ENCODE measurements at places on chromosomes 5 and 9.

DNA sequence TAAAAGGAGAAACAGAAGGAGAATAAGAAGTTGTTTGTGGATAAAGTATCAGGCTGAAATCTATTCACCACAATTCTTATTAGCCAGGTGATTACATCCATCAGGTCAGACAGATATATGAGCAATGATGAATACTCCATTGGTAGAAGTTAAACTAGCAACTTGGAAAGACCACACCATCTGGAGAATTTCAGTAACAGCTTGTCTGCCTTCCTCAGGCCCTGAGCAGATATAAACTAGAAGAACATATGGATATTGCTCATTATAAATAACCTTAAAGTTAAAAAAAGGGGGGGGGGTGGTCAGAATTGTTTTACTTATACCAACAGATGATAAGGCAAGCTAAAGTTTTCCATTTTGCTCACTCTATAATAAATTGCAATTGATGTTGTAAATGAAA is 10.4 kb downstream of the DAB2 start:
- no peak for DNase-seq

DNA sequence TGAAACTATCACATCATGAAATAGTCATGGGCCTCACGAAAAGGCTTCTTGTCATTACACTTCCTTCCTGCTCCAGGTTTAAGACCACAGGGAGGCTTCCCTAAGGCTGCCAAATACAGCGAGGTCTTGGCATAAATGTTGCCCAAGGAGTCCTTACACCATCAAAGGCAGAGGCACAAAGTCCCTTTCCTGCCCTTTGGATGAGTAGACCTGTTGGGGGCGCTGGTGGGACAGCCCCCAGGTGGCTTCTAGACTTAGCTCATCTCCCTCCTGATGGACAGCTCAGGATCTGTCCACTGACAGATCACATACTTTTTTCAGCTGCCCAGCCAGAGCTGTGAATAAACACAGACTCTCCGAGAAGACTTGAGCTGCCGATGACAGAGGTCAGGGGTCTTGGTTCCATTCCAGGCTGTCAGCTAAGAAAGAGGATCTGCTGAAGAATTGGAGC is 15.5 kb upstream of the MEGF9 start:
- peak; percentile 11 for DNase-seq

GRCh38 chr9:18477121-18477660 is 3.2 kb downstream of the ADAMTSL1 start:
- no peak for DNase-seq

- DNase-seq, result no peak
Measured at GRCh38 chr5:157108976-157109375, at the start of gene HAVCR2. TSS of gene HAVCR2 (minus strand) at chr5:157109044. CDS start at chr5:157108983, 61 bp downstream.

GRCh38 chr9:36501727-36502126 is 71.0 kb upstream of the MELK start:
- no peak for DNase-seq

DNA sequence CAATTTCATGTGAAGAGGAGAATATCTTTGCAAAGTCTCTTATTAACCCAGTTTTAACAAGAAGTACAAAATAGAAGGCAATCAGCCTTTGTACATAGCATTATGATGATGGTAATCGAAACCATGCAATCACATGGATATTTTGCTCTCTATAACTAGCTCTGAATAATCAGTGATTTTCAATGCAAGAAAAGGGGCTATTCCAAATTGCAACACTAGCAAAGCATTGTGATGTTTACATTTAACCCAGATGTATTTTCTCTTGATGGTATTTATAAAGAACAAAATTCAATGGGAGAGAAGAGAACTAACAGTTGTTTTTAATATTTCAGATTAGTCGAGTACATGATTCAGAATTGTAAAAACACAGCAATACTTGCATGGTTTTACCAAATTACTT is 437.5 kb upstream of the DMAC1 start:
- DNase-seq, result no peak

- DNase-seq, result no peak
Measured at GRCh38 chr9:90839183-90839728, 37.6 kb downstream of the SYK start.

GRCh38 chr5:59716029-59716428 is 177.5 kb downstream of the PDE4D start:
- no peak for DNase-seq

DNA sequence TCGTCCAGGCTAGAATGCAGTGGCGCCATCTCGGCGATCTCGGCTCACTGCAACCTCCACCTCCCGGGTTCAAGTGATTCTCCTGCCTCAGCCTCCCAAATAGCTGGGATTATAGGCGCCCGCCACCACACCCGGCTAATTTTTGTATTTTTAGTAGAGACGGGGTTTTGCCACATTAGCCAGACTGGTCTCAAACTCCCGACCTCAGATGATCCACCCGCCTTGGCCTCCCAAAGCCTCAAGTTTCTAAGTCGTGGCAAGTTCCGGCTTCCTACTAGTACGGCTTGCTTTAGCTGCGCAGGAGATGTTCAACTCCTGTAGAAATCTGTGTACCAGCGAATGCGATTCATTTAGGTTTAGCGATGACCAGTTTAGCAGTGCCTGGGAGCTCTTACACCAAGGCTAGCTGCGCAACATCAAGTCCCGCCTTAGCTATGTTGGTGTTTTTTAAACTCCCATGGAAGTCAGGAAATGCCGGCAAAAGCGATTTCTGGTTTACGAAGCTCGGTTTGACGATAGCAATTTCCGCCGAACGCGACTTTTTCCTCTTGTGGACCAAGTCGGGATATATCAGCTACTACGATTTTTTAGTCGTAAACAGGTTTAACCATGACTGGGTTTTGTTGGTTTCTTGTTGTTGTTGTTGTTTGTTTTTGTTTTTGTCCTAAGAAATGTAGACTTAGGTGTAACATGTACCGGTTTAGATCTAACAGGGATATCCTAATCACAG is 46.4 kb downstream of the ANXA2R start:
- DNase-seq, result peak; percentile 68

- peak; percentile 89 for DNase-seq
Measured at GRCh38 chr9:18543406-18544192, 69.6 kb downstream of the ADAMTSL1 start.

GRCh38 chr9:209143-209758 is 5.4 kb upstream of the DOCK8 start:
- no peak for DNase-seq

DNA sequence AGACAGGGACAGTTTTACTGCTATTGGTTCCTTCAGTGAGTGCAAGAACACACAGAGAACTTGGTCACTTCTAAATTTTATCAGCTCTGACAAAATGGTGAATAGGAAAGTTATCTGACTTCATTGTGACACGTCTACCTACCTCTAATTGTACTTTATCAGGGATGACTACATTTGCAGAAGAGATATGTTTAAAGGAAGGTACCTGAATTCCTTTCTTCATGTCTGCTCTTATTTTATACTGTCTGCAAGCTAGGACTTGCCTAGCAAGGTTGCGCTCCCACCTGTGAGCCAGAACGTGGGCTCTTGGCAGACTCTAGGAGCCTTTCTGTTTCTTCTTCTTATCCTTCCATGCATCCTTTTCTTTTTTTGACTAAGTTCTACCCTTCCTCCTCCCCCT is 1.6 kb downstream of the SLC27A6 start:
- DNase-seq, result no peak

DNA sequence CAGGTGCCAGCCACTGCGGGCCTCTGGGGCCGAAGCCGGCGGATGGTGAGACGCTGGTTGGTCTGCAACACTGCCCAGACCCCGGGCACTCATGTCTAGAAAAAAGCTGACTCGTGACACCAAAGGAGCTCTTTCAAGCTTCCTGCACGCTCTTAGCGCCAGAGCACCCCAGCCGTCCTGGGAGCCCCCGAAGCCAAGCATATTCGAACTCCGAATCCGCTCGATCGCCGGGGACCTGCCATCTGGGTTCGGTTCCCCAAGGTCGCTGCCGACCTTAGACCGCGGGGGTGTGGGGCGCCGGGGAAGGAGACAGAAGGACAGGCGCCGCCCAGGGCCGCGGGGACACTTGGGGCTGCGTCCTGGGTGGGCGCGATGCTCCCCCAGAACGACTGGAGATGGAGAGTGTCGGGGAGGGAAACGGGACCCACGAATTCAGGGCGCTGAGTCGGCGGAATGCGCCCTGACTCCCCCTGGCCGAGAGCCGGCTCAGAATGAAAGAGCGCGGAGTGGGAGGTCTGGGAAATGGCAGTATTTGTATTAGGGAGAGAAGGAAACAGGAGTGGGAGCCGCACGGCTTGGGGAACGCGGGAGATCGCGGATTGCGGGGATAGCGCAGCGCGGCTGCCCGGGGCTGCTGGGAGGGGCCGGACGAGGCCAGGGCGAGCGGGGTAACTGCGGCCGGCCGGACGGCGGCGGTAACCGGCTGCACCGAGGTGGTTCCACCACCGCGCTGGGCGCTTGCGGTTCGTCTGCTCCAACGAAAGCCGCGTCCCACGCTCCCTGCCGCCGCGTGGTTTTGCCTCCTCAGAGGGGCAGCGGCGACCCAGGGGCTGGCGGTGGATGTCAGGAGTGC is 20.1 kb upstream of the MARCHF6 start:
- no peak for DNase-seq

DNA sequence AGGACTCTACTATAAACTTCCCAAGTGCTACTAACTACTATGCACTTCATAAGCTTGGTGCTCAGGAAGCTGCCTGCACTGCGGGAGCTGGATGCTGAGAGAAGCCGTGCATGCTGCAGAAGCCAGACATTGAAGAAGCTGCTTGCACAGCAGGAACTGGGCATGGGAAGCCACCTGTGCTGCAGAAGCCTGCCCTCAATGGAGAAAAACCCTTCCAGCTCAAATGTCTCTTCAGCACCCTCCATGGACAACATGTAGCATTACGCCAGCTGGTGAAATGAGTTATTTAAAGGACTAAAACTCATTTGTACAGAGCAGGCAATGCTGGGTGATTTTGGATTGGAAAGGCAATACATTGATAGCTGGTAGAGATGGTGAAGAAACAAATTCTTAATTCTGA is 247.2 kb downstream of the KIF4B start:
- no peak for DNase-seq

- DNase-seq, result no peak
Measured at GRCh38 chr9:133928248-133928764, 63.8 kb downstream of the VAV2 start.

DNA sequence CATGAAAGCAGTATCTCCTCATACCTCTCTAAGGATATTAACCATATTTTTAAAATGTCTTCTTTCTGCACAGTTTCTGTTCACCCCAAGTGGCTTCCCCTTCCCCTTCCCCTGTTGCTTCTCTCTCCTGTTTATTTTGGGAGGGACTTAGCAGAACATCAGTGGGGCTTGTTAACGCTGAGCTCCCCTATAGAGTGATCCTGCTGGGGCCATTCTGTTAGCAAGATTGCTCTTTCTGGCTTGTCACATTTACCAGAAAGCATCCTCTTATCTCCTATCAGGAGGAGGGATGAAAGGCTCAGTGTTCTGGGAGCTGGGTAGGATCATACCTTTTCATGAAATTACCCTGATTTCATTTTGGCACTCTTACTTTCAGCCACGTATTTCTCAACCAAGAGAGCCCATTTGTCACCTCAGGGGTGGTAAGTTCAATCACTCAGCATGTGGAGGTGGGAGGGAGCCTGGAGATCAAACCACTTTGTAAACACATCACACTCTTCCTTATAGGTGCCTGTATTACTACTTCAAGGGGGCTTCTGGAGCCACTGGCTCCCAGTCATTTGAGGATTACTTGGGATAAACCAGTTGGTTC is 16.7 kb downstream of the NXNL2 start:
- no peak for DNase-seq

- DNase-seq, result no peak
Measured at GRCh38 chr5:79878136-79878679, 112.9 kb downstream of the MTX3 start.

- no peak for DNase-seq
Measured at GRCh38 chr9:88024896-88025295, 50.6 kb upstream of the CDK20 start.

- DNase-seq, result no peak
Measured at GRCh38 chr5:81363093-81363871, 30.7 kb downstream of the ACOT12 start.

GRCh38 chr9:72154468-72155285 is 5.4 kb downstream of the GDA start:
- DNase-seq, result no peak

DNA sequence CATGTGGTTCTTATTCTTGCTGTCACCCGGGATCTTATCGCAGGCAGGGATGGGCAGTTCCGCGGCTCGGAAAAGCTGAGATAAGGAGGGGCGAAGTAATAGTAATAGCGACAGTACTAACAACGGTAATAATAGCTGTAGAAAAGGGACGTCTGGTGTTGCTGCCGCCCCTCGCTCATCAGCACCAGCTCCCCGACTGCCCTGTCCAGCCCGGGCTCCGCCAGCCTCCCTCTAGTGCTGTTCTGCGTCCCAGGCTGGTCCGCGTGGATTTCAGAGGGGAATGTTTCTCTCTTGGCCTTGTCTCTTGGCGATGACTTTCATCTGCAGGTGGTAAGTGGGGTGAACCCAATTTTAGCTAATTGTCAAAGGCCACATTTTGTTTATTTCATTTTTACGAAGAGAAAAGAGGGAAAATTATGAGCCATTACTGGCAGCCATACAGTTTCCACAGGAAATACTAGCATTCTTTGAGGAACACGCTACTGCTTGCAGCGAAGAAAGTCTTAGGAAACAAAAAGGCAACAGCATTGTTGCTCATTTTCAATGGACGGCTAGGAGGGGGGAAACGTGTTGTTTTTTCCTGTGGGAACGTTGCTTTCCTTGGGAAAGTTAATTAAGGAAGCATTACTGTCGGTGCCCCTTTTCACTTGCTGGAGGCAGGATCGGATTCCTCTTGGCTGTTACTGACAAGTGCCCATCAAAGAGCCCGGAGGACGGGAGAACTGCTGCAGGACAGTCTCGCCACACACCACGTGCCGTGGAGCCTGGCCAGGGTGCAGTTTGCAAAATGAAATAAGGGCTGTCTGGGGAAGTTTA is 762 bp downstream of the SNCAIP start:
- DNase-seq, result peak; percentile 17

DNA sequence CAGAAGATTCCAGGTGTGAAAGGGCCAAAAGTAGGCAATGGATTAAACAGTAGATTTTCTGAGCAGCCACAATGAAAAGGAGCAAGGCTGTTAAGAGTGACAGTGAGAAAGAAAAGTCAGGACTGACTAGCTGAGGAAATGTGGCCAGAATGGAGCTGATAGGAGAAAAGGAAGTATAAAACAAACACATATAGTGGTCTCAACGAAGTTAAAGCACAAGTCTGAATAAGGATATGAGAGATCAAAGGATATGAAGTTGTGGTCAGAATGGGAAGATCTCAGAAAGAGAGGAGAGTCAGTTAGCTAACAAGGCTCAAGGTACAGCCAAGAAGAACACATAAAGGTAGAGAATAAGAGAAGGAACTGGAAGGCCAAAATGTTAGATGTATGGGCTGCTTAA is 39.9 kb downstream of the FNIP1 start:
- no peak for DNase-seq

- DNase-seq, result no peak
Measured at GRCh38 chr5:143393524-143393923, 10.0 kb downstream of the NR3C1 start.

- DNase-seq, result no peak
Measured at GRCh38 chr9:88696501-88696900, 161.5 kb downstream of the NXNL2 start.

- DNase-seq, result no peak
Measured at GRCh38 chr9:98818764-98819163, 11.3 kb downstream of the GALNT12 start.

GRCh38 chr9:28456861-28457260 is 883.6 kb upstream of the C9orf72 start:
- DNase-seq, result no peak

- no peak for DNase-seq
Measured at GRCh38 chr9:14462950-14463349, 149.0 kb upstream of the NFIB start.

Data from HCEC 1CT (cell line).